ENCODE measurements at places on chromosomes 11 and 22.

DNA sequence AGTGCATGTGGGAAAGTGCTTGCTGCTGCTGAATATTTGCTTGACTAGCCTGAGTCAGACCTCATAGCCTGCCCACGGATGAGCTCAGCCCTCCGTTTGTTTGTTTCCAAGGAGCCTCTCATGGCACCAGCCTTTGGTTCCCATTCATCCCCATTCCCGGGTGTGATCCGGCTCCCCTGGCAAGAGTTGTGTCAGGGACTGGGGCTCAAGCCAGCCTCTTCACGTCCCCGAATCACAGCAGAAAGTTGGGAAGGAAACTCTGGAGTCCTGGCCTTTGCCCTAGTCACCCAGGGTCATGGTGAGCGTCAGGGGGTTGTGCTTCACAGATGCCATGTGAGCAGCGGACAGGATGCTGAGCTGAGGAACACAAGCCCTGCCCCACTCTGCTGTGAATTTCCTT lies 13.8 kb downstream of the SEC14L3 start:
- DNase-seq = no peak

DNA sequence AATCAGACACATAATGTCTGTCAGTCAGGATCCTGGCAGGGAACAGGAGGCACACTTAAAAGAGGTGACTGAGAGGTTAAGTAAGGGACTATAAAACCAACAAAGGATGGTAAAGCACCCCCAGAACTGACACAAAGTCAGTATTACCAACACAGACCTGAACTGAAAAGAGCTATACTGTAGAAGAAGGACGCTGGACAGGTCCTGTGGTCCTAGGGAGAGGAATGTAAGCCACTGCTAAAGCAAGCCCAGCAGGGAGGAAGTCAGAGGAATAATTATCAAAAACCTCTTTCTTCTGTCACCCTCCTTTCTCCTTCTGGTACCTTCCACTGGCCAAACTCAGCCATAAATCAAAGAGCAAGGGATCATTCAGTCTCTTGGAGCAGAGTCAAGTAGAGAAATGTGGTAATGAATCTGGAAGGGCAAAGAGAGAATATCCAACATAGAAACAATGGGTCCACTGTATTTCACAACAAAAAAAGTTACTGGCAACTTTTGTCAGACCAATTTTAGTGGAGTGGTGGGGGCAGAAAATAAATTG lies 33.4 kb upstream of the ANGPTL5 start:
- DNase-seq = no peak

DNA sequence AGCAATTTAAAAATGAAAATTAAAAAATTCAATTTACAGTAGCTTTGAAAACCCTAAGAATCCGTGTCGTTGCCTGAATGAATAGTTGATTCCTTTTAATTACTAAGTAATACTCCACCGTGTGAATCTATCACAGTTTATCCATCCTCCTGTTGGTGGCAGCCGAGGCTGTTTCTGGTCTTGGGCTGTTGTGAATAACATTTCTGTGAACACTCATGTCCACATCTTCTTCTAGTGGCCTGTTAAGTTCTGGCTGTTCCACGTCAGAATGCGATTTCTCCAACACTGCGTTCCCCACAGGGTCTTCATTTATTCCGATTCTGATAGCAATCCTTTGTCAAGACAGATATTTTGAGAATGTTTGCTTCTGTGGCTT lies 223.0 kb downstream of the TBC1D22A start:
- DNase-seq = no peak

DNA sequence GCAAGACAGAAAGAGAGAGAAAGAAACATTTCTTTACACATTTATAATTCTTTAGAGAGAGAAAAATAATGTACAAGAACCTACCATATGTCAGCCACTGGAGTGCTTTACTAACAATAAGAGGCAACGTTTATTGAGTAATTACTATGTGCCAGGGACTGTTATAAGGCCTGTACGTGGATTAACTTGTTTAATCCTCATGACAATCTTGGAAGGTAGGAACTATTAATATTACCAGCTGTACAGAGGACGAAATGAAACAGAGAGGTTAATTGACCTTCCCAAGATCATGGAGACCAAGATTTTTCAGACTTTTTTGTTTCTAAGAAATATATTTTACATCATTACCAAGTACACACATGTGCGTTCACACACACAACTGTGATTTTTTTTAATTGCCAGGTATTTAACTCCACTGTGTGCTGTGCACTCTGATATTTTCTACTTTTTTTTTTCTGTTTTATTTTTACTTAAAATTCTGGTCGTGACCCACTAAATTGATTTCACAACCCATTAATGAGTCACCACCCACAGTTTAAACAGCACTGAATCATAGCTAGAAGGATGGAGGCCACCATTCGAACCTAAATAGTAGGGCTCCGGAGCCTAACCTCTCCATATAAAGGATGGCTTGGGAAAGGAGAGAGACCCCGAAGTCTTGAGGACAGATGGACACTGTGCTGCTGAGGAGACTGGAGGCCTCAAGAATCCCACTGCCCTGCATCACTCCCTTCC lies 21.4 kb downstream of the CREB3L1 start:
- peak; percentile 64 for DNase-seq

GRCh38 chr11:71381781-71382505 lies 66.2 kb downstream of the DHCR7 start:
- no peak for DNase-seq

- no peak for DNase-seq
Measured at GRCh38 chr11:115990004-115990447, 485.8 kb upstream of the CADM1 start.

DNA sequence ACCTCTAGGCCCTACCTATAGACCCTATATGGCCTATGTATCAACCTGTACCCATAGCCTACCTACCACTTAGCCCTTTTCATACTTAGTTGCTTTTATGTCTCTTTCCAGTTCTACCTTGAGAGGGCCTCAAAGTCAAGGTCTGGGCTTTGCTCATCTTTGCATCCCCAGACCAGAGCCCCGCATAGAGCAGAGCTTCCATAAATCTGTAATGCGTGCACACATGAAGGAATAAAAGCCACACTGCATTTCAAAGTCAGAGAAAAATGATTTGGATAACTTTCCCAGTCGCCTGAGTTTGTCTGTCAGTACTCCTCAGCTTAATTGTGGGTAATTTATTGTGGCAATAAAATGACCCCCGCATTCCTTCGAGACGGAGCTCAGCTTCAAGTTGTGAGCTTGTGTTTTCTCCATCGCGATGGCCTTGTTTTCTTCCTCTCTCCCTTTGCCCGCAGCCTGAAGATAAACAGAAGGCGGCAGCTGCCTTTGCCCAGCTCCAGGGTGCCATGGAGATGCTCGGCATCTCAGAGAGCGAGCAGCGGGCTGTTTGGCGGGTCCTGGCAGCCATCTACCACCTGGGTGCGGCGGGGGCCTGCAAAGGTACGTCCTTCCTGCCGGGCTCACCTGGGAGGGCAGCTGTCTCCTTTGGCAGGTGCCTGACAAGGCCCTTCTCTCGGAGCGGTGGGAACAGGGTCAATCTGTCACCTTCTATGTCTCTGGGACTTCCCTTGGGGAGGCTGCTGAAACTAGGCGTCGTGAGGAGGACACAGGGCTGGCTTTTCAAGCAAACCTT lies 55.7 kb downstream of the MYO18B start:
- DNase-seq = no peak

DNA sequence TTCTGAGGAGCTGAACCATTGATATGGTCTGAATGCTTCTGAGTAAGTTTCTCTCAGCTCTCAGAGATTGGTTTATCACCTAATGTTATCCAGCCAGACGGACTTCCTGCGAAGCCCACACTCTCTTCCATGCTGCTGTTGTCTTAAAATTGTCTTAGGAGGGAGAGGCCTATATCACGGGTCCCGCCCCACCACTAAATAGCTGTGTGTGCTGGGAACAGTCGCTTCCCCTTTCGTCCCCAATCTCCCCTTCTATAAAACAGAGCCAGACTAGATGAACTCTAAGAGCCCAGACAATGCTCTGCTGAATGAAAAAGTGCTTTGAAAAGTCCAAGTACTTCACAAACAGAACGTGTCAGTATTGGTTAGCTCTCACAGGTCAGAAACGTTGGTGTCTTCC lies 81.4 kb upstream of the AKIP1 start:
- no peak for DNase-seq

- no peak for DNase-seq
Measured at GRCh38 chr11:19913893-19914249, 201.2 kb downstream of the NAV2 start.

GRCh38 chr11:17673951-17674350 lies 45.4 kb upstream of the MYOD1 start:
- DNase-seq = no peak

- DNase-seq = no peak
Measured at GRCh38 chr11:126510621-126511370, 155.3 kb downstream of the ST3GAL4 start.

- no peak for DNase-seq
Measured at GRCh38 chr22:24812950-24813775, 7.2 kb downstream of the SGSM1 start.
